HS-5 (cell line): ENCODE measurements at places on chromosomes 5 and 9.

DNA sequence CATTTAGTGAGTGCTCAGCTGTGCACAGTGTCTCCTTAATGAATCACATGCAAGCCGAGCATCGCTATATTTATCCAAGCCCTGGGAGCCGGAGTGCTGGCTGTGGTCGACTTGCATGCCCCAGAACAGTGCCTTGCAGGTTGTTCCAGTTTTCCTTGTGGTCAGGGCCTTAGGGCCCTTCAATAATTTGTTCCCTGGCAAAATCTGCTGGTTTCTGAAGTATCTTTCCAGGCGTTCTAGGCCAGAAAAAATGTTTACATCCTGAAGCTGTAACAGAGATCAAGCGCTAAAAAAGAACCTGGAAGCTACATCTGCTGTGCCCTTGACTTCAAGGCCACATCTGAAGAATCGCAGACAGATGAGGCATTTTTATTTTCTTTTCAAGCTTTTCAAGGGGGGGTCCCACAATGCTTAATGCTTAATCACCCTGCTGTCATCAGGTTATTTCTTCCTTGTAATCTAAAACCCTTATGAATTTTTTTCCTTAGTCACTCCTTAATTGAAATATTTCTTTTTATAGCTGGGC is 105.8 kb downstream of the DOCK2 start:
- no peak for DNase-seq

GRCh38 chr5:126927429-126927828 is 102.9 kb downstream of the MARCHF3 start:
- DNase-seq = no peak

- no peak for DNase-seq
These were observed 75.3 kb downstream of the INSYN2B start for GRCh38 chr5:169905017-169905416.

- DNase-seq = no peak
These were observed 43.0 kb downstream of the FXN start for GRCh38 chr9:69078581-69078980.

GRCh38 chr9:125564631-125565030 is 142.4 kb downstream of the MAPKAP1 start:
- no peak for DNase-seq

DNA sequence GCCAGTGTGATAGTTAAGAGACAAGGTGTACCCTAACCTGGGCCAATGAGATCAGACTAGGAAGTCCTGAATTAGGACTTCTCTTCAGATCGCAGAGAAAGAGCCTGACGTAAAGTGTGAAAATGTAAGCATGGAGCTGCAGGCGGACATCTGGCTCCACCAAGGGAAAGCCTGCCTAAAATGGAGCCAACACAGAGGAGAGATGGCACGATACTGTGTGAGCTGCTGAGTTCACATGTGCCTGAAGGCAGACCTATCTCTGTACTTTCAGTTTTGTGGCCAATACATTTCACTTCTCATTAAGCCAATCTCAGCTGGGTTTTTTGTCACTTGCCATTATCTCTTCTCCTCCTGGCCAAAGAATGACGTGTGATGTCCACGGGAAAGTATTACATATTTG is 210.5 kb downstream of the ELAVL2 start:
- no peak for DNase-seq

DNA sequence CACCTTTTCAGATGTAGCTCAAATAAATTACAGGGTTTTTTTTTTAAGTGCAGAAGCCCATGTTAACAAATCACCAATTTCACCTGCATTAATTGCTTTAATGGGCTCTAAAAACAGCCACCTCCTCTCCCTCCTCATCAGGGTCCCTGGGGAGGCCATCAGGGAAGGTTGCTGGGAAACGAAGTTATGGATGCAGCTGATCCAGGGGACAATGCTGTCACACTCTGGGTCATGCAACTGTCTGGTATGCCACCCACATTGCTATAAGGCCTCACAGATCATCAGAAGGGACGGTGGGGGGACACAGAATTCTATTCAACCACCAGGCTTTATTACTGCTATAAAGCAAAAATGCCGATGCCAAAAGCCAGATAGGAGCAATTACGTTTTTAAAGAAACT is 9.3 kb downstream of the WHRN start:
- no peak for DNase-seq

- no peak for DNase-seq
These were observed 5.0 kb downstream of the TENT4A start for GRCh38 chr5:6718161-6718681.

DNA sequence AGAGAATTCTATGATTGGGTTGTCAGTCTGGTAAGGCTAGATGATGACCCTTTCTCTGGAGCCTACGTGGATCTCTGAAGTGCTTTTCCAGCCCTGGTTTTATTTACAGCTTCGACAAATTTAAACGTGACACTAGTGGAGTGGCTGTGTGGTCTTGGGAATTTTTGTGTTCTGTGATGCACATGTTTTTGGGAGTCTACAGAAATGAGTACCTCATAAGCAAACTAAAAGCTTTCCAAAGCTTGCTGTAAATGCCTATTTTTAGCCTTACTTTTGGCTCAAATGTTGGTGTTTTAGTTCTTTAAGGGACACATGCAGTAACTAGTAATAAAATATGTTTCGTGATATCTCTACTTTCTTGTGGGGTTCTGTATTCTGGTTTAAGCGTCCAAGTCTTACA is 3.3 kb downstream of the LARP1 start:
- no peak for DNase-seq

GRCh38 chr5:34480810-34481528 is 175.2 kb upstream of the RAI14 start:
- DNase-seq = no peak

- DNase-seq = no peak
These were observed 44.3 kb upstream of the COL5A1 start for GRCh38 chr9:134597041-134597913.

- no peak for DNase-seq
These were observed 56.2 kb downstream of the ARHGEF28 start for GRCh38 chr5:73682176-73682575.

- no peak for DNase-seq
These were observed 156.9 kb upstream of the FST start for GRCh38 chr5:53323511-53323910.

- DNase-seq = no peak
These were observed 7.6 kb upstream of the RPS14 start for GRCh38 chr5:150457121-150457520.

GRCh38 chr5:14806456-14806855 is 65.1 kb downstream of the ANKH start:
- no peak for DNase-seq

DNA sequence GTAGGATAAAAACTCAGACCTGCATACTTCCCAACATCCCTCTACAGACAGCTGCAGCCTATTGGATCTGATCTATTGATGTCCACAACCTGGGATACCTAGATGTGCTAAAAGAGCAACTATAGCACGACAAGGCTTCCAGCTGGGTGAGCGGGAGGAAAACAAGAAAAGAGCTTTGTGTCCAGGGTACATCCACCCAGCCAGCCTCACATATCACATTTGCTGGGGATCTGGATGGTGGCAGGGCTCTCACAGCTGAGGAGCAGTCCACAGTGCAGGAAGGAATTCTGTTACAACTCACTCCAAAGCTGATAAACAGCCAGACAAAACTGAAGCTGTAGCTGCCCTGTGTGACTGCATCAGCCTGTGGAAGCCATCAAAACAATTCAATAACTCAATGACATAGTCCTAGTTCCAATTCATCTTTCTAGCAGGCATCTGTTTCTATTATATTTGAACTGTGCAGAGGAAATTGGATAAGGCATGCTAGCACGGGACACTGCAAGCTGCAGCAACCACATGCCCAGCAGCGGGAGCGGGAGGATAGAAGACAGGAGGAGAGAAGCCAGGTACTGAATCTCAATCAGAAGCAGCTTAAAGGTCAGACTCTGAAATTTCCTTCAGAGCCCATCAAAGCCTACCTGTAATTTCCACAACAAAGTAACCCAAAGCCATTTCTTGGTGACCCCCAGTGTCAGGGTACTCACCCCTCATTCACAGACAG is 45.0 kb downstream of the MED10 start:
- no peak for DNase-seq

GRCh38 chr5:17096952-17097695 is 120.3 kb upstream of the BASP1 start:
- no peak for DNase-seq

GRCh38 chr5:122435761-122436160 is 123.7 kb downstream of the SNCAIP start:
- DNase-seq = no peak

DNA sequence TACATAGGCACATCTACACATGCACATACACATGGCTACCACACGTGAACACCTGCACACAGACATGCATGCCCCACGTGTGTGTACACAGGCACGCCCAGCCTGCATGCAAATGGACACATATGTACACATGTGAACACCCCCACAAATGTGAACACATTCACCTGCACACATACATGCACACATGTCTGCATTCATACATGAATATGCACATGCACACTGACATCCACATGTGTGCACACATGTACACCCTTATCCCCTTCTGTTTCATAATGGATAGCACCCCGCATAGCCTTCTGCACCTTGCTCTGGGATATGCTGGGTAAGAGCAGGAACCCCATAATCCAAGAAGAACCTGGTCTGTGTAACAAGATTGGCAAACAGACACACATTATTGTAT is 66.2 kb downstream of the WNK2 start:
- no peak for DNase-seq

GRCh38 chr5:27129926-27130325 is 91.5 kb upstream of the CDH9 start:
- DNase-seq = no peak

GRCh38 chr5:8879248-8879647 is 666.6 kb downstream of the SEMA5A start:
- DNase-seq = no peak

- DNase-seq = no peak
These were observed 12.2 kb upstream of the MPDZ start for GRCh38 chr9:13291718-13292117.

DNA sequence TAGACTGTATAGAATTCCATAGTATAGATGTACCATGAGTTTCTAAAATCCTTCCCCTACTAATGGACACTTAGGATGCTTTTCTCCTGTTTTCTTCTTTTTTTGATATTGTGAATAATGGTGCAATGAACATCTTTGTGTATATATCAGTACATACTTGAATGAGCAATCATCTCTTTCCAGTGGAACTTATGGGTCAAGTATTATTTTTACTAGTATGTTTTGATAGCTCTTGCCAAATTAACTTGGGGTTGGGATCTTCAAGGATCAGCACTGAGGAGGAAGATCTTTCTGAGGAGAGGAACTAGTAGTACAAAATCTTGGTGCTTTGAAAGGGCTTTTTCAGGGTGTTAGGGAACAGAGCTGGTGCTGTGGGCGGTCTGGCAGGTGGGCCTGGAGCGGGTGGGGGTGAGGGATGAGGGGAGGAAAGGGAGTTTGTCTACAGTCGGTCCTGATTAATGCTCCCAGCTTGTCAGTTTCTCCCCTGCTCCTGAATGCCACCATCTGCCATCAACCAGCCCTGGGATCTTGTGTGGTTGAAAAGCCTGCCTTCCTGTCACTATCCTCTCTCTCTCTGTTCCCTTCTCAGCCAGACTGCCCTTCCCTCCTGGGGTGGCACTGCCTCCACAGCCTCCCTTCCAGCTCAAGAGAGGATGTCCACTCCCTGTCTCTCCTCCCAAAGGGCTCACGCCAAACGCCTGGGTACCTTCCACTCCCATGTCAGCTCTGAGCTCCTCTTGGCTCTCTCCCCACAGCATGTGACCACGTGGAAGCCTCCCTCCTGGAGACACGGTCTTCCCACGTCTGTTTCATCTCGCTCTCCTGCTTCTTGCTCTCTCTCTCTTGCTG is 185.9 kb downstream of the DAB2IP start:
- DNase-seq = no peak

- DNase-seq = no peak
These were observed 133.8 kb downstream of the TMEM174 start for GRCh38 chr5:73306741-73307275.

DNA sequence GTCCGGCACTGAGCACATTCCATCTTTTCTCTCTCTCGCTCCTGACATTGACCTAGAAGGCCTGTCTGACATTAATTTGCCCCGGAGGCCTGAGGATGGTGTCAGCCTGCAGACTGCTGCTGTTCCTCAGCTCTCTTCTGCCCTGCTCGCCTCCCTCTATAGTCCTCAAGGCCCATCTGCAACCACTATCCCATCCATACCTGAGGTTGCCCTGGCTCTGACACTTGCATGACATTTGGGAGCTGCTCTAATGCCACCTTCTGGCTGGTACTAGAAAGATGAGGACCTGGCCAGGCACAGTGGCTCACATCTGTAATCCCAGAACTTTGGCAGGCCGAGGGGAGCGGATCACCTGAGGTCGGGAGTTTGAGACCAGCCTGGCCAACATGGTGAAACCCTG is 38.6 kb upstream of the GGTA1 start:
- no peak for DNase-seq

DNA sequence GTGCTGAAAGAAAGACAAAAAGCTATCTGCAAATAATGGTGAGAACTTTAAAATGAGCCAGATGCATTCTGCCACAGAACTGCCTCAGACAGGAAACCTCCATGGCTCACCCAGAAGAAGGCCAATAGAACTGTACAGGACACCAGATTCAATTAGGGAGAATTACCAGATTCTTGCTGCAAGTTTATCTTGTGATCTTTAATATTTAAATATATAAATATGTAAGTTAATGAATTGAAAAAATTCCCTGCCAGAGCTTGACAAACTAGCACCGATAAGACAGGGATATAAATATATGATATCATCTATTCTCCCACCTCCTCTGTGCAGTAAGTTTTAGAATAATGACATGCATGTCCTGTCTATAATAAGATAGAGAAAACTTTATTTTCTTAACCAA is 252.8 kb downstream of the PLK2 start:
- DNase-seq = no peak

DNA sequence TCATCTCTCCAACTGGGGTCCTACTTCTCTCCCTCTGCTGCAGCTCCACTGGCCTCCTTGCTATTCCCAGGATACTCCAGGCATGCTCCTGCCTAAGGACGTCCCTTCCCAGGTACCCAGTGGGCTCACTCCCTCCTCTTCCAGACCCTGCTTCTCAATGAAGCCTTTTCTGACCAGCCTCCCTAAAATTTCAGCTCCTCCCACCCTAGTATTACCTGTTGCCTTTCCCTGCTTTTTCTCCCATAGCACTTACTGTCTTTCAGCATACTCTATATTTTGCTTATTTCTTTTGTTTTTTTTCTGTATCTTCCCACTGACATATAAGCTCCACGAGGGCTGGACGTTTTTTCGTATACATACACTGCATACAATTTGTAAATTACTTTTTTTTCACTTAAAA is 26.1 kb upstream of the FSTL4 start:
- DNase-seq = no peak

DNA sequence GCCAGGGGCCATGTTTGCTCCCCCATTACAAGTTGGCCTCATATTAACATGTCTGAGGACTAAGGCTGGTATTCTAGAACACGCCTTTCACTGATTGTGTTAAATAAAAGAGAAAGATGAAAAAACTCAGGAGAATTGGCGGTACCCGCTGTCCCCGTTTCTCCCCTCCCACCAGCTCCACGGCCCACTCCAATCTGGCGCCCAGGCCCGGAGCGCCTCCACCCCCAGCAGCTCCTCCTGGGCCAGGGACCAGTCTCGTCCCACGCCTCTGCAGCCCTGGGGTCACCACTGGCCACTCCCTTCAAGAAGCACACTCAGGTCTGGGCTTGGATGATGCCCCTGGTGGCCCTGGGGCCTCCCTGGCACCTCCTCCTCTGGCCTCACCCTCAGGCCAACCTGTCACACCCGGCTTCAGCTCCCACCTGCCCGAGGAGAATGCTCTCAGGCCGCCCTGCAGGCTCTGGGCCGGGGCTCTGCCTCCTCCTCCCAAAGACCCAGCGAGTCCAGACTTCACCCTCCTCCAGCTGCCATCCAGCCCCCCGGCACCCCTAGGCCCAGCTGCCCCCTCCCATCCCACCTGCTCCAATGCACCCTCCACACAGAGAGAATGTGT is 133.0 kb upstream of the PPP1R26 start:
- no peak for DNase-seq

GRCh38 chr9:116002181-116002580 is 151.4 kb upstream of the PAPPA start:
- no peak for DNase-seq
